Activated naive CD4-positive, alpha-beta T cell treated with anti-CD3 and anti-CD28 coated beads, Interleukin-2, amount 50 U/mL, for 72 hours (primary cell): ENCODE measurements at places on chromosomes 6 and 20. TPM values are rescaled to one million over a fixed set of nuclear protein-coding genes. Genes with fewer than 3 reads are reported as not detected.

CALHM4 gene
- not detected for total RNA-seq

PPP2R5D gene
- 53.0 TPM for total RNA-seq

CDH4 gene
- total RNA-seq, result 0.08 TPM

NFATC2 gene
- 29.9 TPM for total RNA-seq

AGPAT4 gene
- 8.9 TPM for total RNA-seq

REM1 gene
- total RNA-seq, result not detected

RIPOR3 gene
- 0.08 TPM for total RNA-seq

HLA-DOB gene
- 4.0 TPM for total RNA-seq

BCAS4 gene
- 12.6 TPM for total RNA-seq

NT5E gene
- 0.93 TPM for total RNA-seq

DEFB124 gene
- total RNA-seq, result not detected

FOXF2 gene
- not detected for total RNA-seq

MYH7B gene
- not detected for total RNA-seq

GJA10 gene
- total RNA-seq, result not detected

CCN6 gene
- total RNA-seq, result not detected

CDSN gene
- total RNA-seq, result not detected

NKAIN2 gene
- not detected for total RNA-seq

PSMB9 gene
- 202 TPM for total RNA-seq

SDCBP2 gene
- total RNA-seq, result 4.9 TPM

SRMS gene
- not detected for total RNA-seq

PBOV1 gene
- total RNA-seq, result not detected

CRIP3 gene
- total RNA-seq, result 4.2 TPM

AVP gene
- not detected for total RNA-seq

GPLD1 gene
- total RNA-seq, result 0.16 TPM

CYP24A1 gene
- total RNA-seq, result not detected

SLC2A4RG gene
- 37.2 TPM for total RNA-seq

PTCHD4 gene
- total RNA-seq, result not detected

SLC12A5 gene
- 0.66 TPM for total RNA-seq

POFUT1 gene
- 39.7 TPM for total RNA-seq

ACTL10 gene
- 1.2 TPM for total RNA-seq

SLC24A3 gene
- not detected for total RNA-seq

SAMD5 gene
- total RNA-seq, result not detected

FKBP1C gene
- total RNA-seq, result not detected

OR2H2 gene
- not detected for total RNA-seq
